ENCODE measurements at places on chromosomes 1 and 21. TPM values are rescaled to one million over a fixed set of nuclear protein-coding genes. Genes with fewer than 3 reads are reported as not detected.

GRCh38 chr1:6648556-6648955 lies 23.9 kb downstream of the THAP3 start:
- no peak for DNase-seq

DNA sequence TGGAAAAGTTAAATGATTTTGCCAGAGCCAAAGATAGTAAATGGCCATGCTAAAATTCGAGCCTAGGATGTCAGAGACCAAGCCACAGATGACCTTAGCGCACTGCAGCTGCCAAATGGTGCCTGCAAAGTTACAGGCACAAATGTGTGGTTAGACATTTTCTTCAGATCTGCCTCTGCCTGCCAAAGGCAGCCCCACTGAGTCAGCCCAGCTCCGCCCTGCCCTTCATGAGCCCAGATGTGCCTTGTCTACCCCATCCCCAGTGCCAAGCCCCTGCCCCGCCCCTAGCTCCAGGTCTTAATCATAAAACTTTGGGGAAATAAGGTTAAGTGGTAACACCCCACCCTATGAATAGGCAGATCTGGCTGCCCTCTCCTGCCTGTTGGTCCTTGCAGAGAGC lies 105.9 kb downstream of the DTL start:
- DNase-seq: no peak

- no peak for DNase-seq
Observed at GRCh38 chr1:205274041-205274691, 46.4 kb downstream of the TMCC2 start.

PDPN gene
- total RNA-seq: not detected

DNA sequence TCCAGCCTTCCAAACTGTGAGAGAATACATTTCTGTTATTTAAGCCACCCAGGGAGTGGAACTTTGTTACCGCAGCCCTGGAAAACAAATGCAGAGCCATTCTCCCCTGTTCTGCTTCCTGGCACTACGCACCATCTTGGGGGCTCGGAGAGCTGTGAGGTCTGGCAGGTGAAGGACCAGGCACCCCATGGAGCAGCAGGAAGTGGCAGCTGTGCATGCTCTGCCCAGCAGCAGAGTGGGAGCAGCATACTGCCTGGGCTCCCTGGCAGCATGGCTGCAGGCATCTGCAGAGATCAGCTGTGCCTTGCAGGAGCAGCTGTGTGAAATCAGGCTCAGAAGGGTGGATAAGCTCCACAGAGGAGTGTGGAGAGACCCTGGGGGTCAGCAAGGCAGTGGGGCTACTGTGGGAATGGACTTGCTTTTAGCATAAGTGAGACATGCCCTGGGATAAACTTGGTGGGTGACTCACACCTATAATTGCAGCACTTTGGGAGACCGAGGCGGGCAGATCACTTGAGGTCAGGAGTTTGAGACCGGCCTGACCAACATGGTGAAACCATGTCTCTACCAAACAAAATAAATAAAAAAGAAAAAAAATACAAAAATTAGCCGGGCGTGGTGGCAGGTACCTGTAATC lies 17.7 kb upstream of the ZSCAN20 start:
- DNase-seq: no peak

SNX7 gene
- total RNA-seq: not detected

- no peak for DNase-seq
Observed at GRCh38 chr1:3403388-3404231, 50.9 kb upstream of the ARHGEF16 start.

DNA sequence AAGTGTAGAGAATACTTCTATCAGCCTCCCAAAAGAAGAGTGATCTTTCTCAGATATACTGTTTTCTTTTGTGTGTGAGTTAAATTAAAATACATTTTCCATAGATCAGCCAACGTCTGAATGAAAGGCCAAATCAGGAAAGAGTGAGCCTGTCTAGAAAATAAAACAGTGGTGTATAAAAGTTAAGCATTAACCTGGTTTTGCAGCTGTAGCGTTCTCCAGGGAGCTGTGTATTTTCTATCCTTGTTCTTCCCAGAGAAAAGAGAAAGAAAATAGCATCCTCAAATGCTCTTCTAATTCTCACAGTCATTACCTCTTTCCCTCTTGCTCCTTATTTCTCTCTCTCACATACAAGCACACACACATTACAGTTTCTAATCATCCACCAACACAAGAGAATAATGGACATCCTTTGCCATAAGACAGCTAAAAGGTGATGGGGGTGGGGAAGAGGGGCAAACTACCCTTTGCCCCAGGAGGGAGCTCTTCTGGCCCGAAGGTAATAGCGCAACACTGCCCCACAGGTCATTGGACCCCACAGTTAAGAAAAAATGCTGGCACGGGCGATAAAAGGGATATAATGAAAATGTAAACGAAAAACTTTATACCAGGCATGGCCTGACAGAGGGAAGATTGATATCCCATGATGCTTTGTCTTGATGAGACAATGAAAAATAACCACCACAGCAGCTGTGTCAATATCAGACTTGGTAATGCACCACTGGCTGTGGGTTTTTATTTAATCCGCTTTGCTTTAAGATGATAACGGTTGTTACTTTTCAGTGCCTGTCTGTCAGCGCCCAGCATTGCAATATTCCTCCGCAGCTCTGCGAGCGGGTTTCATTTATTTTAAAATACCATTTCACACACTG lies 150.3 kb downstream of the NUF2 start:
- no peak for DNase-seq

DNA sequence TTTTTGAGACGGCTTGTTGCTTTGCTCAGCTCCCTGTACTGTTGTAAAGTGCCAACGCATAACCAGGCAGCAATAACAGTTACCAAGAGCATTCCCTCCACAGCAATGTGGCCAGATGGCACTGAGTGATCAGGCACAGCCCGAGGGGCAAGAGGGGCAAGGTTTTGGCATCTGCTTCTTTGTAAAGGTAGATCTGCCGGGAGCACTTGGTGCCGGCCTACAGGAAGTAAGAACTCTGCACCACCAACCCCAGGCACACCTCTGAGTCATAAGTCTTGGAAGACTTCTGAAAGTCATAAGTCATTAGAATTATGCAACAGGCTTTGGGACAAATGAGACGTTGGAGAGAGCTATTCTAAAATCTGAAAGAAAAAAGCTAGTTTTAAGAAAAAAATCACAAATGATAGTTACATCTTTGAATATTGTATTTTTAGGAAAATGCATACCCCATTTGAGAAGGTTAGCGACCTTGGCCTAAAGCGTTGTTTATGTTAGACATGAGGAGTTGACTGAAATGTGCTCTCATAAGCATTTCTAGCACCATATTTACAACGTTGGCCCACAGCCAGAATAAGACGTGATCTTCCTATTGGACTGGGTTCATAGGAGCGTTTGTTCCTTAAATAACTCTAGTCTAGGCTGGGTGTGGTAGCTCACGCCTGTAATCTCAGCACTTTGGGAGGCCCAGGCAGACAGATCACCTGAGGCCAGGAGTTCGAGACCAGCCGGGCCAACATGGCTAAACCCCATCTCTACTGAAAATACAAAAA lies 37.7 kb upstream of the MAP10 start:
- DNase-seq: no peak

GRCh38 chr1:186849271-186849671 lies 20.5 kb downstream of the PLA2G4A start:
- DNase-seq: no peak

PTGER3 gene
- total RNA-seq: not detected

RRP15 gene
- 7.8 TPM for total RNA-seq

- no peak for DNase-seq
Observed at GRCh38 chr1:3883194-3883925, 16.7 kb downstream of the C1orf174 start.

DNA sequence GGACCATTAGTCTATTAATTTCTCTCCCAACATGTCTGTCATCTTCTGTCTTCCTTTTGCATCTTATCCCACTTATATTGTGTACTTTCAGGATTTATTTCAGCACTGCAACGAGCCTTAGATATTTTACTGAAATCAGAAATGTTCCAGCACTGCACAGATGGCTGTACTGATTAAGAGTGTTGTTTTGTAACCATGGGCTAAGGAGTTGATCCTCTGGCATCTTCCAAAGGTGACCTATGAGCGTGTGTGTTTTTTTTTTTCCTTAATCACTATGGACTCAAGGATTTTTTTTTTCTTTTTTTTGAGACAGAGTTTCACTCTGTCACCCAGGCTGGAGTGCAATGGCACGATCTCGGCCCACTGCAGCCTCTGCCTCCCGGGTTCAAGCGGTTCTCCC lies 7.1 kb upstream of the DDX59 start:
- no peak for DNase-seq

DNA sequence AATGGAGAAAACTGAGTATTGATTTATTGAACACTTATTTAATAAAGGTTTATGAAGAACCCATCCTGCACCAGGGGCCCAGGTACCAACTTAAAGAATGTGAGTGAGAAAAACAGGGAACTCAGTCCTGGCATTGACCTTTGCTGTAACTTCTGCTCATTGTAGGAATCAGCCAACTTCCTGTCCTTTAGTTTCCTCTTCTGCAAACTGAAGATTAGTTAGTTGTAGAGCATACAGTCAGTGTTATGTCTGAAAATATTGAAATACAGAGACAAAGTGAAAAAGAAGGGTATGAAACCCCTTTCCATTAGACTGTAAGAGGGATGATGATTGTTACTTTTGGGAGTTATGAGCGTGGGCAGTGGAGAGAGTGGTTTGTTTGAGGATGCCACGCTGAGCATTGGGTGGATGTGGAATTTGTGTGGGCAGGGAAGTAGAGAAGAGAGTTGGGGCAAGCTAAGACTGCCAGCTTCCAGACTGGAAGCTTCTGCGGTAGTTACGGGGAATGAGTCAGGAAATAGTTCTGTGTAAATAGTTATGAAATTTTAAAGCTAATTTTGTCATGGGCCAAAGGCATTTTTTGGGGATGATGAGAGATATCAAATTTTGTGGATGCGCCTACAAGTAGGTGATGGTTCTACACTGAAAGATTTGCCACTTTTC lies 89.2 kb downstream of the GPR88 start:
- DNase-seq: peak; percentile 32

L1TD1 gene
- not detected for total RNA-seq

- DNase-seq: peak; percentile 71
Observed at GRCh38 chr1:95084317-95085176, 11.8 kb upstream of the ALG14 start.

DNA sequence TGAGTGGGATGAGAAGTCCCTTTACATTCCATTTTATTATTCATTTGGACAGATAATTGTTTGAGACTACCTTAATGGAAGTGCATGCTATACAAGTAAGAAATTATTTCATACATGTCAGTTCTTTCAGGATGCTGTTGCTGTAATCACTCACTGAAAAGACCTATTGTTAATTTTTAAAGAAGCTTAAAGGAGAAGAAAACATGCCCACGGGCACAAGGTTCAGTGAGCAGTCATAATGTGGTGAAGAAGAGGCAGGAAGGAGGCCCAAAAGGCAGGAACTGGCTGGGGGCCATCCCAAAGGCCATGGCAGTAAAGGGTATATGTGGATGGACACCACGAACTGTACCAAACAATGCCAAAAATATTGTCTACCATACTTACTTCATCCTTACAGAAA lies 206.0 kb downstream of the LYPLAL1 start:
- no peak for DNase-seq

- DNase-seq: peak; percentile 65
Observed at GRCh38 chr1:94025383-94026340, 95.3 kb downstream of the ABCA4 start.

- DNase-seq: no peak
Observed at GRCh38 chr1:212987702-212988322, 27.9 kb downstream of the ANGEL2 start.

S100A9 gene
- total RNA-seq: not detected

RXFP4 gene
- not detected for total RNA-seq

ACKR1 gene
- not detected for total RNA-seq

GRCh38 chr1:155223047-155223446 lies 14.6 kb downstream of the MTX1 start:
- DNase-seq: peak; percentile 72

CR1L gene
- total RNA-seq: not detected

- DNase-seq: no peak
Observed at GRCh38 chr1:26161415-26162219, 2.7 kb downstream of the FAM110D start.
